ENCODE measurements at places on chromosomes 13 and 19.

- DNase-seq = peak; percentile 60
Observed at GRCh38 chr19:51691584-51692428, 1.3 kb upstream of the SPACA6 start.

GRCh38 chr19:45863335-45863839, 440 bp upstream of the SYMPK start:
- DNase-seq = no peak

- DNase-seq = no peak
Observed at GRCh38 chr13:27236478-27236877, 14.9 kb upstream of the RPL21 start.

- DNase-seq = no peak
Observed at GRCh38 chr19:34480971-34481841, at the start of gene WTIP. Gene WTIP, plus strand, starts transcription at chr19:34481758. Its CDS starts 217 bp downstream, at chr19:34481975.

- DNase-seq = no peak
Observed at GRCh38 chr19:18097217-18097992, at the start of gene MAST3. Gene MAST3, plus strand, starts transcription at chr19:18097778. Its CDS starts 15 bp downstream, at chr19:18097793.

DNA sequence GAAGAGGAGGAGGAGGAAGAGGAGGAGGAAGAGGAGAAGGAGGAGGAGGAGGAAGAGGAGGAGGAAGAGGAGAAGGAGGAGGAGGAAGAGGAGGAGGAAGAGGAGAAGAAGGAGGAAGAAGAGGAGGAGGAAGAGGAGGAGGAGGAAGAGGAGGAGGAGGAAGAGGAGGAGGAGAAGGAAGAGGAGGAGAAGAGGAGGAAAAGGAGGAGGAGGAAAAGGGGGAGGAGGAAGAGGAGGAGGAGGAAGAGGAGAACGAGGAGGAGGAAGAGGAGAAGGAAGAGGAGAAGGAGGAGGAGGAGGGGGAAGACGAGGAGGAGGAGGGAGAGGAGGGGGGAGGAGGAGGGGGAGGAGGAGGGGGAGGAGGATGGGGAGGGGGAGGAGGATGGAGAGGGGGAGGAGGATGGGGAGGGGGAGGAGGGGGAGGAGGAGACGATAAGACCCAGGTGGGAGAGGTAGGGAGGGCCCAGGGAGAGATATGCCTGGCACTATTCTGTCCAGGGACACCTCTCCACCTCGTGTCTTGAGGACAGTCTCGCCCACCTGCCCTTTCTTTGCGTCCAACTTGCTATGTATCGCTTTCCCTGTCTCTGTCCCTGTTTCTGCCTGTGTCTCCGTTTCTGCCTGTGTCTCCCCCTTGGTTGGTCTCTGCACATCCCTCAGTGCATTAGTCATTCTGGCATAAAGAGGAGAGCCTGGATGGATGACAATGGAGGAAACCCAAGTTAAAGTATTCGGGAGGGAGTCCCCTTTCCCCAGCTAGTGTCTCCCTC, 7.1 kb upstream of the KLK5 start:
- no peak for DNase-seq

DNA sequence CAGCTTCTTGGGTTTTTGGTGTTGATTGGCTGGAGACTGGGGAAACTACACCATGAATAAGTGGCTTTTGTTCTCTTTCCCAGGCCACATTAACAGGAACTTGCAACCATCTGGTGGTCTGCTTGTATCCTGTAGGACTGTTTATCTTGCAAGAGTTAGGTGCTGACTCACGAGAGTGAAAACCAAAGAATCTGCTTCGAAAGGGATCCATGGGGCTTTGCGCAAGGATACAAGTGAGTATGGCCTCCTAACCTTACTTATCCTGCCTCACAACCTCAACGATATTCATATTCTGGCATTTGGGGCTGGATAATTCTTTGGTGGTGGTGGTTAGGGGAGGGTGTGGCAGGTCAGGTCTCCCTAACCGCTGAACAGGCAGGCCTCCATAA, 4.7 kb upstream of the SIGLECL1 start:
- DNase-seq = no peak

DNA sequence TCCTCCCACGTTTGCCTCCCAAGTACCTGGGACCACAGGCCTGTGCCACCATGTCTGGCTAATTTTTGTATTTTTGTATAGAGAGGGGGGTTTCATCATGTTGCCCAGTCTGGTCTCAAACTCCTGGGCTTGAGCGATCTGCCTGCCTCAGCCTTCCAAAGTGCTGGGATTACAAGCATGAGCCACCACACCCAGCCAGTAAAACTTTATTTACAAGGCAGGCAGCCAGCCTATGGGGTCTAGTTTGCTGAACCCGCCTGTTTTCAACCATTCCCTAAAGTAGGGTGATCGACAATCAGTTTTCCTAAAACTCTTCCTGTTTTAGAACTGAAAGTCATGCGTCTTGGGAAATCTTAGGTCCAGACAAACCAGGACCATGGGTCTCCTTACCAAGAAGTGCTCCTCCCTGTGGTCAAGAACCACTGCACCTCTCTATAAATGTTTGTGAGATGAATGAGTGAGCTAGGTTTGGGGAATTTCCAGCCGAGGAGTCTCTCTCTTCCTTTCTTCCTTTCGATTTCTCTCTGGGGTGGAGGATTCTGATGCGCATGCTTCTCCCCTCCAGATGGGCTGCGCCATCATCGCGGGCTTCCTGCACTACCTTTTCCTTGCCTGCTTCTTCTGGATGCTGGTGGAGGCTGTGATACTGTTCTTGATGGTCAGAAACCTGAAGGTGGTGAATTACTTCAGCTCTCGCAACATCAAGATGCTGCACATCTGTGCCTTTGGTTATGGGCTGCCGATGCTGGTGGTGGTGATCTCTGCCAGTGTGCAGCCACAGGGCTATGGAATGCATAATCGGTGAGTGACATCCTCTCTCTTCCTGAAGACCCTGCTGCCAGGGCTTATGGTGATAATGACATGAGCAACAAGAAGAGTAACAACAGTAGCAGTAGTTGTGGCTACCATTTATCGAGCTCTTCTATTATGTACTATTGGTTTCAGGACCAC, 38.7 kb downstream of the ADGRE1 start:
- DNase-seq = no peak

DNA sequence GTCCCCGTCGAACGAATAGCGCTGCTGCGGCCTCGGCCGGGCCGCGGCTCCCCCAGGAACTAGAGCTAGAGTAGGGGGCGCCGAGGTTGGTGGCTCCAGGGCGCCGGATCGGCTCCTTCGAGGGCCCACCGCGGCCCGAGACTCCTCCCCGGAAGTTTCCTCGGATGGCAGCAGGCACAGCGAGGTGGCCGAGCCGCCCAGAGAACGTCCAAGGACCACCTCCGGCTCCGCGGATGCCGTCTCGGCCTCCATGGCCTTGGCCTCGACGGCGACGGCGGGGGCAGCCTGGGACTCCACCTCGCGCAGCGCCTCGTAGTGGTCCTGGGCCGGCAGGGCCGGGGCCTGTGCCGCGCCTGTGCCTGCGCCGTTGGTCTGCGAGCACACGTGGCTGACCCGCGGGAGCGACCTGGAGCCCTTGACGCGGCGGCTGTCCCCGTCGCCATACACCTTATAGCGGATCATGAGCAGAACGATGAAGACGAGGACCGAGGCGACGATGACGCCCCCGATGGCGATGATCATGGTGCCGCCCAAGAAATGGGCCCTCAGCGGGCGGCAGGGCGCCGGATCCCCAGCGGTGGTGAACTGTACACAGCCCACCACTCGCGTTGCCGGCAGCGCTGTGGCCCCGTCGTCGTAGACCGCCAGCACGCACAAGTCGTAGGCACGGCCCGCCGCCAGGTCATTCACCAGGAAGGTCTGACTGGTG, 11.8 kb downstream of the IFNL1 start:
- no peak for DNase-seq

GRCh38 chr13:76980075-76980718, 11.7 kb upstream of the CLN5 start:
- DNase-seq = no peak

DNA sequence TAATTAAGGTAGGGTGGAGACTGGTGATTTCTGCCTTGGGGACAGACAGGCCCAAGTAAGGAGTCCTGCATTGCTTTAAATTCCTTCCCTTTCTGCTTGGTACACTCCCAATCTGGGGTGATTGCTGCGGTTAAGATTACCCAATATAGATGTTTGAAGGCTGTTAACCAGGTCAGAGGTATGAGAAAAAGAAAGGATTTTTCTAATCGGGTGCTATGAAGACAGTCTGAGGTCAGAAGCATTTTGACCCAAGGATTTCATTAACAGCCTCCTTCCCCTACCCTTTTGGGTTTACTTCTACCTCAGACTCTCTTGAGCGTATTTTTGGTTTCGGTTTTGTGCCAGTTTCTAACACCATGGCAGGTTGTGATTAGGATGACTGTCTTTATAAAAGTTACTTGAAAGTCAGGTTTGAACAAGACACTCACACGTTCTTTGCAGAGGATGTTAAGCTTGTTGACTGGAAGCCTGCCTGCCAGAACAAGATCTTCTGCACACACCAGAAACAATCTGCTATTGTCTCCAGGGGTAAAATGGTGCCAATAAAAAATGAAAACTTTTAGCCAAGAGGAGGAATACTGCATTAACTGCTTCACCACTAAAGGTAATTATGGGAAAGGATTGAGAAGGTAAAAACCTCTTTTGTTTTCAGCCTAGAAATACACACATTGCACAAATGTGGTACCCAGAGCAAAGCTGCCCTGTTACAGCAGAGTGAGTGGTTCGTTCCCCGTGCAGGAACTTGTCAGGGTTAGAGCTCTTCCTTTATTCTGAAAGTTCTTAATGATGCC, 108.8 kb downstream of the NDFIP2 start:
- no peak for DNase-seq

GRCh38 chr13:97185291-97185690, 36.8 kb upstream of the MBNL2 start:
- DNase-seq = no peak

DNA sequence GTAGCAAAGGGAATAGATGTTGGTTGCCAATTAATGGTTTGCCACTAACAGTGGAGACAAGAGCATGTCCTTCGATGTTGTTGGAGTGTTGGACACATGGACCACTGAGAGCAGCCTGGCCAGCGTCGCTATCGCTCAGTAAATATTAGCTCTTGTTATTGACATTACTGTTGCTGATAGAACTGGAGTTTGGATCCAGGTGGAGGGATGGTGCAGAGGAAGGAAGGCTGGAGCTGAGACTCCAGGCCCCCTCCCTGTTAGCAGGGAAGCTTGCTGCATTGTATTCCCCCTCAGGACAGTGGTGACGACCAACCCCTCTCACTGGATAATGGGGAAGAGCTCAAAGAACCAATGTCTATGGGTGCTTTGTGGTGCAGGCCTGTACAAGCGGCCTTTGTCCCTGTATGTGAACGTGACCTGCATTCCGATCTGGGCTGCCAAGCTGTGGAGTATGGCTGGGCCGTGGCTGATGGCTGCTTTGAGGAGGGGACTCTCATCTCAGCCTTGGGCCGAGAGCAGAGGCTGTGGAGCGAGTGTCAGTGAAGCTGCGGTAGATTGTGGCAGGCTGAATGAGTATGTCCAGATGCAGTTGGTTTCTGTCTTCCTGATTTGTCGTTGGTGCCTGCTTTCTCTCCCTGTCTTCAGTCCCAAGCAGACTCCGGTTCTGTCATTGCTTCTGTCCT, 7.0 kb downstream of the CLASRP start:
- DNase-seq = no peak

GRCh38 chr13:25717666-25718197, 334.1 kb downstream of the SHISA2 start:
- no peak for DNase-seq

GRCh38 chr13:106129273-106129672, 406.2 kb downstream of the EFNB2 start:
- no peak for DNase-seq

- DNase-seq = no peak
Observed at GRCh38 chr19:41997121-41997850, 3.3 kb upstream of the ATP1A3 start.

DNA sequence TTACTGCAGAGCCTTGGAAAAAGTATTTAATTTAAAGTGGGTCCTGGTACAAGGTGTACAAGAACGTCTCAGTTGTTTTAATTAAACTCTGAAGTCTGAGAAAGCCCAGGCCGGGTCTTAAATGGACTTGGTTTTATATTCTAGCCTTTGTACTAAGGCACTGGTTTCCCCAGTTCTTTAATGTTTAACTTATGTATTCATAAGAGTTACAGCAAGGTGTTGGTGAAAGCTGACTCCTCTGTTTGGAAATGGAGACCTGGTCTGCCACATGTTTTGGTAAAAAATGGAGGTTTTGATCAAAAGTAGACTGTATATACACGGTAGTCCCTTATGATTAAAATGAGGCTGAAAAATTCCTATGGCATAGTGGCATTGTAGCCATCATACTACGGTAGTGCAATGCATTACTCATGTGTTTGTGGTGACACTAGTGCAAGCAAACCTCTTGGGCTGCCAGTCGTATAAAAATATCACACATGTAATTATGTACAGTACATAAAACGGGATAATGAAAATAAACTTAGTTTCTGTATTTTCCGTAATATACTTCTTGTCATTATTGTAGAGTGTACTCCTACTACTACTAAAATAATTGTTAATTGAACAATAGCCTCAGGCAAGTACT, 883.4 kb upstream of the SPRY2 start:
- no peak for DNase-seq

- DNase-seq = no peak
Observed at GRCh38 chr19:55346725-55347441, 7.2 kb downstream of the KMT5C start.

DNA sequence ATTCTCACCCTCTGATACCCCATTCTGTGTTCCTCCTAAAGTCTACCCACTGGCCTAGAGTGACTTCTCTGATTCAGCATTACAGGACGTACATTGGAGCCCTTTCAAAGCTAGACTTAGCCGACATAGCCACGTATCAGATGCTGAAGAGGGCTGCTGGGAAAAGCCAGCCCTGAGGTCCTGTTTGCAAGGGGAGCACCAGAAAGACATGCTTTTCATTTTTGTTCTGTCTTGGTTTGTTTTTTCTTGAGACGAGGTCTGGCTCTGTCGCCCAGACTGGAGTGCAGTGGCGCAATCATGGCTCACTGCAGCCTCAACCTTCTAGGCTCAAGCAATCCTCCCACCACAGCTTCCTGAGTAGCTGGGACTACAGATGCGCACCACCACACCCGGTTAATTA, 6.3 kb upstream of the ZSWIM4 start:
- no peak for DNase-seq

DNA sequence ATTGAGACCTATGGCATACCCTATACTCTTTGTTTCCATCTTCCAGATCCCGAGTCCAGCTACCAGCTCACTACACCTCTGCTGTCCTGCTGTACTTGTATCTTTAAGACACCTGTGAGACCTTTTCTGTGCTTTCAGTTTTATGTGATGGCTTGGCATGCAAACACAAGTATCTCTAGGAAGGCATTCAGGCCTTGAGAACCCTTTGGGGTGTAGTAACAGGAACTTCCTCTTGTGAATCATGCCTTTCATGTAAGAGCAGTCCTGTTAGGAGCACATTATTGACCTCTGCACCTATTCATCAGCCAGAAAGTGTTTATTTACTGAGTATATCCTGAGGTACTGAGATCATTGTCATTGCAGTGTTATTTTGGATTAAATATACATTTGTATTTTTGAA, 87.0 kb upstream of the HTR2A start:
- DNase-seq = no peak

DNA sequence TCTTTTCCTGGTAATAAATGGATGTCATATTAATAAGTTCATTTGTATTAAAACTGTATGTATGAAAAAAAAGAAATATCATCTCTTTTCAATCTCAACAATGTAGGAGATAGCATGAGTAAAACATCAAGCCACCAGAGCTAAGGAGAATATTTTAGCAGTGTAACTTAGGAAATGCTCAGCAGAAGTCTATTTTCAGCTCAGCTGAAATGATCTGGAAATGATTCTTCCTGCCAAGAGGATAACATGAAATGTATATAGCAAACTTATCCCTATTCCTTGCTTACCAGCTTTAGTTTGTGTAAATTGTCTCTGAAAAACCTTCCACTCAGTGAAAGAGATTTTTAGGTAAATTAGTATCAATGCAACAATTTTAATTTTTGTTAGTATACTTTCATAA, 1194.4 kb downstream of the SLITRK1 start:
- no peak for DNase-seq
